Hematopoietic multipotent progenitor cell treated with erythropoietin and hydrocortisone succinate and interleukin-3 and kit ligand, for 6 days (in vitro differentiated cells): ENCODE measurements at places on chromosomes 16 and 17.

DNA sequence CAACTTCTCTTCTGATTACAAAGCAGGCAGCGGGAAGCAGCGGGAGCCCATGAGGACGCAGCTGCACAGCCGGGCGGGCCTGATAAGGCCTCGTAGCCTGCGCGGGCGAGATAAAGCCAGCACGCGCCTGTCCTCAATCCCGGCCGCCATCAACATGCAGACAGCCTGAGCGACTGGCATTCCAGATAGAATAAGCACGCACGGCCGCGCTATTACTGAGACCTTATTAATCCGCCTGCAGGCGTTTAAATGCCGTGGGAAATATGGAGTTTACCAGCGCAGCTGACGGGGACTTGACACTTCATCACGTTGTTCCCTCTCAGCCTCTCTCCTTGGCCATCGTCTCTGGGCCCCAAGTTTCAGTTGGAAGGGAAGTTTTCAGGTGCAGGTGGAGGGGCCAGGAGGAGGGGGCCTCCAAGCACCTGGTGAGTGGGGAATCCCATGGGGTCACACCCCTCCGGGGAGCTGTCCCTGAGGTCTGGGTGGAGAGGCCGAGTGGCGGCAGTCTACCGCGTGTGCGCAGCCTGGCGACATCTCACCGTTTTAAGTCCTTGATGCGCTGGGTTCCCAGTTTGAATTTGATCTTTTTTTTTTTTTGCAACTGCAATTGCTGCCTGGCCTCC is 27.3 kb upstream of the CBFA2T3 start:
- peak; percentile 99 for DNase-seq

- no peak for DNase-seq
These were observed at the start of gene CCL13 for GRCh38 chr17:34356194-34356593. CCL13 (plus strand) TSS chr17:34356480; CDS start chr17:34356527, 47 bp downstream.

- no peak for DNase-seq
These were observed 75.3 kb upstream of the RPH3AL start for GRCh38 chr17:427891-428290.

DNA sequence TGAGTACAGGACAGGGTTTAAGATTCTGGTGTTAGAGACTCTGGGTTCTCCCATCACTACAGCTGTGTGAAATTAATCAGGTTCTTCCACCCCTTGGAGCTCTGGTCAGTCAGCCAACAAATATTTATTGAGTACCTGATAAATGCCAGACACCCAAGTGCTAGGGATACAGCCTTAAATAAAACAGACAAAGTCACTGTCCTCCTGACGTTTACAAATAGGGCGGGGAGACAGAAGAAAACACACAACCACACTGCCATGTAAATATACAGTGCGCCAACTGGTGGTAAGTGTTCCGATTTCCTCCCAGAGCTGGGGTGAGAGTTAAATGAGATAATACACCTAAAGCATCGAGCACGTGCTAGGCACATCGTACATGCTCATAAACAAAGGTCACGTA is 121.0 kb downstream of the COPRS start:
- no peak for DNase-seq

GRCh38 chr17:79617740-79618382 is 7.0 kb upstream of the RBFOX3 start:
- no peak for DNase-seq

GRCh38 chr16:4690946-4691665 is 2.3 kb upstream of the NUDT16L1 start:
- DNase-seq, result no peak

DNA sequence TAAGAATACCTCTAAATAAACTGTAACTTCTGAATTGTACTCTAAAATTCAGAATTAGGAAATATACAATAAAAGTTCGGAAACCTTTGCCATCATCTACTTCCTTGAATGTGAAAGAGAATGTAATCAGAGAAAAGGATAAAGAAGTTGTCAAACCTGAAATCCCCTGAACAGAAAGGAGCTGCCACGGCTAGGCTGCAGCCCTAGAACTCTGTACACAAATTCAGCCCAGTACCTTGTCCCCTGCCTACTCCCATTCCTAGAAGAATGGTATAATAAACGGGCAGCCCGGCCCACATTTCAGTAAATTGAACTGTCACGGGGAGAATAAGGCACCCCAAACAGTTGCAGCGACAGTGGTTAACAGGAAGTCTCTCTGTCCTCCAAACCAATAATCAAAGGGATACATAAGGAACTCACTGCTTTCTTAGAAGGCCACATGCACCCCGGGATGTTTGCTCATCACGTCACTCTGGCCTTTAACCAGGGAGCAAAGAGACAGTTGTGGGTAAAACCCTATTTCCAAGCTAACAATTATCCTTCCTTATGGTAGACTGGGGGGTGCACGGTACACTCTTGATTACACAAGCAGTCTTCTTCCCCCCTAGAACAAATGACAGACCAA is 24.3 kb upstream of the RFFL start:
- DNase-seq, result peak; percentile 76

GRCh38 chr17:49146620-49147306 is 14.2 kb downstream of the B4GALNT2 start:
- DNase-seq, result no peak

DNA sequence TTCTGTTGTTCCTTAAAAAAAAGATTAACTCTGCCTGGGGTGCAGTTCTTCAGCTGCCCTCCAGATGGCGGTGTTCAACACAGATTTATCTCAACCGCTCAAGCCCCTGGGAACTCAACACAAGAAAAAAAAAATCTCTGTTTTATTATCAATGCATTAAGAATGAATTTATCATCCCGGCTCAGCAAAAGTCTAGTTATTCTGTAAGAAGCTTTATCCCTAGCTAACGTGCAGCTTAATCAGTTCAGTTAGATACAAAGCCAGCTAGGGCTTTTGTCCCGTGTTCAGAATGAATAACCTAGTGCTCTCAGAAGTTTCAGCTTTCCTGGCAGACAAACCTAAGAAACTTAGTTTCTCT is 475.9 kb upstream of the CCL2 start:
- peak; percentile 73 for DNase-seq

- no peak for DNase-seq
These were observed 101.2 kb downstream of the WWOX start for GRCh38 chr16:78200623-78201096.

- peak; percentile 84 for DNase-seq
These were observed 2.5 kb upstream of the LASP1 start for GRCh38 chr17:38867179-38867967.

GRCh38 chr17:76697702-76698465 is 12.9 kb downstream of the MXRA7 start:
- DNase-seq, result no peak

DNA sequence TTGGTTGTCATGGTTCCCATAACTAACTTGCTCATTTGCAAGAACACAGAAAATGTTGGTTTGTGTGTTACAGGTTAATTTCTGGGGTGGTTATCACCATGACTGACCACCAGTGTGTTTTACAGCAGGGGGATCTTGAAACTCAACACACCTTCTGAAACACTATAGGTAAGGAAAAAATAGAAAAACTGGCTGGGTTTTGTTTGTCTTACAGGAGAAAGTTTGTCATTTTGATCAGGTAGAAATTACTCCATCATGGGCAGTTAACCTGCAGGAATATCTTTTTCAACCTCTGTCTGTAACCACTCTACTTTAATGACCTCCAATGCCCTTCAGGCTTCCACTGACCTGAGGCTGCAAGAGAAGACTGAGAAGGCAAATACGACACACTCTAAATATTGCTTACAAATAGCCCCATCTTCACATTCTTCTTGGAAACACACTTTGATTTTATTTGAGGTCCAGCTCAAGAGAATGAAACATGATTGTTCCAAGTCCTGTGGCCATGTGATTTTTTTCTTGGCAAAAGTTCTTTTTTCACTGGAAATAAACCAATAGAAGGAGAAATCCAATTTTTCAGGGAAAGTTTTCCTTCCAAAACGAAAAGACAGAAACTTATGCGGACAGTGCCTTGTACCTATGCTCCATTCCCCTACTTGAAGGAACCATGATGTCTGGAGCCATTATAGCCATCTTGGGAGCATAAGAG is 428.7 kb upstream of the SALL1 start:
- no peak for DNase-seq

GRCh38 chr16:76784530-76784929 is 406.5 kb upstream of the MON1B start:
- no peak for DNase-seq

DNA sequence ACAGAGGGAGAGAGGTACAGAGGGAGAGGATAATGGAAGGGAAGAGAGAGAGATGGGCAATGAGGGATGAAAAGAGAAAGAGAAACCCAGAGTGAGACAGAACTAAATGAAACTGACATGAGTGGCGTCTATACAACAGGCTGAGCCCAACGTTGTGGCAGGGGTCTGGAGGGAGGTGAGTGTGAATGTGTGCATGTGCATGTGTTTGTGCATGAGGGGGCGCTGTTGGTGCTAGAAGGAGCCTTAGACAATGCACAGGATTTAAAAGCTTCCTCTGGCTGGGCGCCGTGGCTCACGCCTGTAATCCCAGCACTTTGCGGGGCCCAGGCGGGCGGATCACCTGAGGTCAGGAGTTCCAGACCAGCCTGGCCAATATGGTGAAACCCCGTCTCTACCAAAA is 454.8 kb upstream of the CDH11 start:
- peak; percentile 2 for DNase-seq
